ENCODE measurements at places on chromosomes 3 and 15.

GRCh38 chr3:23711916-23712494 lies 93.8 kb upstream of the UBE2E1 start:
- no peak for DNase-seq

GRCh38 chr15:51004103-51004551 lies 90.6 kb downstream of the TNFAIP8L3 start:
- DNase-seq: peak; percentile 9

- peak; percentile 18 for DNase-seq
Measured at GRCh38 chr3:167406876-167407492, 26.9 kb upstream of the ZBBX start.

- no peak for DNase-seq
Measured at GRCh38 chr15:78444255-78444654, 6.2 kb downstream of the IREB2 start.

All from skeletal muscle cell (primary cell).